ENCODE measurements at places on chromosomes 1 and 21.

DNA sequence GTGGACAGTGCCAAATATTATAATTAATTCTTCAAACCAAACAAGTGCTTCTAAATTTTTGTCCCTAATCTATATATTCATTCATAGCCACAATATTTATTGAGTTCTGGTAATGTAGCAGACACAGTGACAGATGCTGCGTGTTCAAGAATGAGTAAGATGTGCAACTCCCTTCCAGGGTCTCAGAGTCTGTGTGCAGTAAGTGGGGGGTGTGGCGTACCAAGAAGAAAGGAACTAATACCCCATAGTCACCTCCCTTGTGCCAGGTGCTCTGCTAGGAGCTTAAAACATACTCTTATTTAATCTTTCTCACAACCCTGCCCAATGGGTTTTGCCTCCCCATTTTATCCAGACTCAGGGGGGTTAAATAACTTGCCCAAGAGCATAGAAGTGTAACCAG is 358.7 kb downstream of the BARHL2 start:
- no peak for DNase-seq

DNA sequence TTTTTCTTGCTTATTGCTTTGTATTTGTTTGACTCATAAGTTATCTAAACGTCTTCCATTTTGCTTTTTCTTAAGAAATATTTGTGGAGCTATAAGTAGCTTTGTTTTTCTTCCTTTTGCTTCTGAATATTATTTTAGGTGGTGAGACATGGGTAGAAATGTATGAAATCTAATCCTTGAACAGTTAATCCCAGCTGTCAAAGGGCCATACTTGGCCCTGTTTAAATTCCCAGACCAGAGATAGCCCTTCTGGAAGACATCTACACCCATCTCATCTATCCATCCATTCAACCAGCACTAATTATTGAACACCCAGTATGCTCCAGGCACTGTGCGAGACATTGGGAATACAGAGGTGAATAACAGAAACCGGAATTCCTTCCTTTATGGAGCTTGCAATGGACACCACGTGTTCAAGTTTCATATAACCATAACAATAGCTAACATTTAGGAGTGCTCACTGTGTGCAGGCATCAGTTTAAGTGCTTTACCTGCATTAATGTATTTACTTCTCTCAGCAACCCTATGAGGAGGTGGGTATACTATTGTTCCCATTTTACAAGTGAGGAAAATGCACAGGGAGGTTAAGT is 8.7 kb downstream of the TACSTD2 start:
- DNase-seq: no peak

- no peak for DNase-seq
Measured at GRCh38 chr21:27681038-27681437, 714.1 kb upstream of the ADAMTS5 start.

- peak; percentile 64 for DNase-seq
Measured at GRCh38 chr21:39004634-39005501, 178.4 kb downstream of the PSMG1 start.

GRCh38 chr1:23288671-23289070 is 55.4 kb downstream of the HNRNPR start:
- peak; percentile 71 for DNase-seq

- no peak for DNase-seq
Measured at GRCh38 chr1:53634571-53634979, 104.4 kb downstream of the GLIS1 start.

DNA sequence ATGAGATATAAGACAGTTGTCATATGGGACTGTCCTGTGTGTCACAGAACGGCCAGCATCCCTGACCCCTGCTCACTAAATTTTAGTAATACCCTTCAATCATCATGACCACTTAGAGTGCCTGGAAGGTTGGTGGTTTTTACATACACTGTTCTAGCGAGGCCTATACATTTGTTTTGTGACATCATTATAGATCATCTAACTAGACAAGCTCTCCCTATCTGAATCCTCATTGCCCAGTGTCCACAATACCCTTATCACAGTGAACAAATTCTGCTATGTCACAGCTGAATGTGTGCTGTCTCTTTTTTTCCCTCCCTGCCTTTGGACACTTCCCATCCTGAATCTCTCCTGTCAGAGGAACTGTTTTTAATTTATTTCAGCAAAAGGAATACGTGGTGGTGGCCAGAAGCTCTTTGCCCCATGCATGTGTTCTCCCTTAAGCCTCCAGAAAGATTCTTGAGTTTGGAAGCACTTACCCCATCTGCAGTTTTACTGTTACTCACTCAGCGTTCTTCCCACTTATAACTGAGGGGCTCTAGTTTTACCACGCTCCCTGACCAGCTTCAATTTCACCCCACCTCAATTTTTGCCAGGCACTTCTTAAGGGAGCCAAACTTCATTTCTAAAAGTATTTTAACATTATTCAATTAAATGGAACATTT is 70.3 kb downstream of the OLFML2B start:
- no peak for DNase-seq

DNA sequence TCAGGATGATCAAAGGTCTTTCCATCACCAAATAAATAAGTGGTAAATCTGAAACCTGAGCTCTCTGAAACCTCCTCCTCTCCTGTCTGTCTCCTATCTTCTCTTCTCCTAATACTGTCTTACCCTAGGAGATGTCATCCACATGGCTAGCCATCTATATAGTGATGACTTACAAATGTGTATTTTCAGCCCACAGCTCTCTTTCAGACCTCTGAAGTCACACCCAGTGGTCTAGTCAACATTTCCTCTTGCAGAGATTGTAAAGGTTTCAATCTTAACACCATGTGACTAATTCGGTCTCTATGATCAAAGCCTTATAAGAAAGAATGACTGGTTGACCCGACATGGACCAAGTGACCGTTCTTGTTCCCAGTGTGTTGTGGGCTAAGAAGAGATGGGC is 63.1 kb upstream of the DPT start:
- DNase-seq: no peak

DNA sequence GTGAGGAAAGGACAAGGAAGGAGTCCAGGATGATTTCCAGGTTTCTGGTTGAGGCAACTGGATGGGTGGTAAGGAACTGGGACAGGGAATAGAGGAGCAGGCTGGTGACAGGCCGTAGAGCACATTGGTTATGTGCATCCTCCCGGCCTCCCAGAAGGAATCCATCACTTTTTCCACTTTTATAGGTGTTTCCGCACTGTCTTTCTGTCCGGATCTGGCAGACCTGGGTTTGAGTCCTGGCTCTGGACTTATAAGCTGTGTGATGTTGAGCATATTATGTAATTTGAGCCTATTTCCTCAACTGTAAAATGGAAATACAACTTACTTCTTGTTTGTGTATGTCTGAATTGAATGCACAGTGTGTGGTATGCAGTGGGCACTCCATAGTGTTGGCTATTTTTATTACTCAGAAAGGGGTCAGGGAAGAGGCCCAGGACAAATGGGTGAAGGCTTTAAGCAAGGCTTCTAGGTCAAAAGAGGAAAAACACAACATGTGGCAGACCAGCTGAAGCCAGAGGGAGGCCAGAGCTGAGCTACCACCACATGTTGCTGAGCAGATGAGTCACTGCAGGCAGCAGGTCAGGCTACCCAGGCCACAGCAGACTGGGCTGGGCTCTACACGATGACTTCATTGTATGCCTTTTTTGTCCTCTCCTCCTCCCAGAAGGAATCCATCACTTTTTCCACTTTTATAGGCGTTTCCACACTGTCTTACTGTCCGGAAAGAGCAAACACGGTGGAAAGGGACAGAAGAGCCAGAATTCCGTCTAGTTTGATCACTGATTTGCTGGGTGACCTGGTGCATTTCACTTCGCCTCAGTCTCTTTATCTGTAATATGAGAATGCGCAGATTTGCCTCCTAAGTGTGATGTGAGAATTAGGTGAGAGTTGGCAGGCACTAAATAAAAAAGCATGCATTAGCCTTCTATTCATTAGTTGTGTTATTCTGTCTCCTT is 791 bp upstream of the MAST2 start:
- peak; percentile 96 for DNase-seq

GRCh38 chr1:93783876-93784275 is 95.1 kb downstream of the DNTTIP2 start:
- DNase-seq: no peak

DNA sequence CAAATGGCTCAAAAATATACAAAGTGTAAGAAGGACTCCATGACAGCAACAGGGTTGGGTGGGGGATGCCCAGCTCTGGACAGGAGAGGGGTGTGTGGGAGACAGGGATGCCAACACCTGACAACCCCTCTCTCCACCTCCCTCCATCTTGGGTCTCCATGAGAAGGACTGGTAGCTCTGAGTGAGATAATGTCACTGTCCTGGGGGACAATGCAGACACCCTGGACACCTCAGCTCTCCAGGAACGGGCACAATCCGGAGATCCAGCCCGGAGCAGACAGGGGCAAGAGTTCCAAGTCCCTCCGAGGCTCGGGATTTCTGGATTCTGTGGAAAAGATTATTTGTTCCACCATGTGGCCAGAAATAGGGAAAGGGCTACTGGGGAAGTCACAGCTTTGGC is 122.5 kb downstream of the GLIS1 start:
- DNase-seq: no peak

GRCh38 chr21:40732253-40733023 is 114.5 kb downstream of the DSCAM start:
- DNase-seq: no peak

GRCh38 chr21:42474043-42474831 is 21.8 kb downstream of the RSPH1 start:
- no peak for DNase-seq

- no peak for DNase-seq
Measured at GRCh38 chr1:74811436-74812179, 78.7 kb downstream of the TYW3 start.

GRCh38 chr1:50488356-50488755 is 65.1 kb upstream of the DMRTA2 start:
- no peak for DNase-seq

DNA sequence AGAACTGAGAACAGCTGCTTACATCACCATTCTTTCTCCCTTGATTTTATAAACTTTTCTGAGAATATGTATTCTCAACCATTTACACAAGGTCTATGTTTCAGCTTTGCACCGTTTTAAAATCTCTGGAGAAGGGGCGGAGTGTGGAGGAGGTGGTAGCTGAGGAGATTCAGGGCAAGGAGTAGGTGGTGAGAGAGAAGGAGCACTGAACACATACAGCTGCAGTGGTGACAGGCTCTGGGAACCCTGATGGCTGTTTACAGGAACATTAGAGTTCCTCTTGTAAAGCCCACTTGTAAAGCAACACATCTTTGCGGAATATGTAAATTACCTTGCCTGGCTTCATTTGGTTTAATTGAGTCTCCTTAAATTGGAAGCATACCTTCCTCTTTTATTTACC is 89.7 kb downstream of the SMYD2 start:
- no peak for DNase-seq

DNA sequence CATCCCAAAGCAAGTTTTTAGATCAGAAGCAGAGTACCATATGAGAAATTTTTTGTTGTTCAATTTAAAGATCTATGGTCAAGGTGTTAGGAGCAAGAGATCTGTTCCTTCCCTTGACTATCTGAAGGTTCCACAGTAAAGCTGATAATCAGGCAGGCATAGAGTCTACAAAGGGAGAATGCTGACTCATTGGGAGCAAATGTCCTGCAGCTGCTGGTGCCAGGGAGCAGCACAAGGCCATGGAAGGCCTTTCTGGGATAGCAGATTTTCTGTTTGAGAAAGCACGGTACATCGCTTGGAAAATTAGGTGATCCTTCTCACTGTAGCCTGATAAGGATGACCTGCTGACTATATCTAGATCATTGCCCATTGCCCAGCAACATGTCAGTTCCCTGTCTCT is 210.1 kb upstream of the C1orf87 start:
- DNase-seq: no peak

DNA sequence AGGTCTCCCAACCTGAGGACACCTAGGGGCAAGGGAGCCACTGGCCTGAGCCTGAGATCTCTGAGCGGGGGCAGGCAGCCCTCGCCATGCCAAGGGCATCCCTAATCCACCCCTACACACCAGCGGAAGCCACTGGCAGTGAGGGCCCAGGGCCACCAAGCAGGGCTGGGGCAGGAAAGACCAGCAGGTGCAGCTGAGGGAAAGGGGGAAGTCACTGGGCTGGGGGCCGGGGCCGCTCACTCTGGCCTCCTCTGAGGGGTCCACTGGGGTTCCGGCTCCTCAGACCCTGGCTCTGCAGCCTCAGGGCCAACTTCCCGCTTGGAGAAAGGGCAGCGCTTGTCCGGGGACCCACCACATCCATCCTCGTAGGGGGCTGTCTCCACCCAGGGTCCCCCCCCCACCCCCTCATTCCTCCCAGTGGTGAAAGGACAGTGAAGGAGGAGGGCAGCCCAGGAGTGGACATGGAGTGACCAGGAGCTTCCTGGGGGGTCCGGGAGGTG is 42.5 kb upstream of the ACTRT2 start:
- DNase-seq: no peak

All from inflammatory macrophage treated with lipopolysaccharide for 4 hours (primary cell).